ENCODE measurements at places on chromosomes 3 and 15. TPM values are rescaled to one million over a fixed set of nuclear protein-coding genes. Genes with fewer than 3 reads are reported as not detected.
A peak's percentile ranks its signal among the peaks of the same experiment; 100 is the strongest.

GRCh38 chr15:52256930-52257733 is 38.5 kb downstream of the MYO5C start:
- H3K4me1 ChIP-seq: peaks cover 6% of the 10 kb centered on the region
- no peak overlapping the region for H3K4me3 ChIP-seq
- no peaks in the 10 kb centered on the region for H3K27me3 ChIP-seq
- DNase-seq: no peak
- H3K36me3 ChIP-seq: no peaks in the 10 kb centered on the region

- no peaks in the 10 kb centered on the region for H3K27me3 ChIP-seq
- no peaks in the 10 kb centered on the region for H3K4me1 ChIP-seq
- no peak overlapping the region for H3K4me3 ChIP-seq
- H3K27ac ChIP-seq: no peak overlapping the region
These were observed 17.3 kb upstream of the GPR156 start for GRCh38 chr3:120302361-120302760.

GRCh38 chr15:97683831-97684230 is 276.7 kb upstream of the ARRDC4 start:
- no peaks in the 10 kb centered on the region for H3K36me3 ChIP-seq
- H3K27ac ChIP-seq: no peak overlapping the region
- no peak for DNase-seq
- no peak overlapping the region for H3K4me3 ChIP-seq
- no peaks in the 10 kb centered on the region for H3K4me1 ChIP-seq

DNA sequence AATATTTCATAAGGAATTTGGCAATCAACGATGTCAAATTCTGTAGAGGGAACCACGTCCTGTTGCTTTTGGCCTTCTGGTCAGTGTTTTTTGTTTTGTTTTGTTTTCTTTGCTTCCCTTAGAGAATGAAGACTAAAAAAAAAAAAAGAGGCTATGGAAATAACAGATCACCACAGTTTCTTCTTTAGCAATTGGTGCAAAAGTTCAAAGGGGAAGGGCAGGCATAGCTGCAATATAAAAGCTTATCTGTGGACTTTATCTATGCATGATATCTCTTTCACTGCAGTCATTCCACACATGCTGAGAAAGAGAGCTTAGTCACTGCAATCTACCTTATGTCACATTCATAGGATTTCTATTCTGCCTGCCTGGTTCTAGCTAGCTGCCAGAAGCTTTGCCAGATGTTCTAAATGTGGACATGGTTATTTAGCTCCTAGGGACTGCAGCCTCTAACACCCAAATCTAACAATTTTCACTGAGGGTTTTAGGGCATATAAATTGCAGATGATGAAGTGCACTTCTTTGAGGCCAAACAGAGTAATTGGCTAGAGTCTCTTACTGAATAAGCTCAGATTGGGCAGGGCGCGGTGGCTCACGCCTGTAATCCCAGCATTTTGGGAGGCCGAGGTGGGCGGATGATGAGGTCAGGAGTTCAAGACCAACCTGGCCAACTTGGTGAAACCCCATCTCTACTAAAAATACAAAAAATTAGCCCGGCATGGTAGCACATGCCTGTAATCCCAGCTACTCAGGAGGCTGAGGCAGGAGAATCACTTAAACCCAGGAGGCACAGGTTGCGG is 637.2 kb downstream of the NTRK3 start:
- no peaks in the 10 kb centered on the region for H3K36me3 ChIP-seq
- H3K27ac ChIP-seq: no peak overlapping the region
- DNase-seq: no peak
- no peaks in the 10 kb centered on the region for H3K27me3 ChIP-seq
- H3K4me1 ChIP-seq: no peaks in the 10 kb centered on the region

GRCh38 chr3:113231827-113232253 is 20.5 kb downstream of the BOC start:
- no peaks in the 10 kb centered on the region for H3K36me3 ChIP-seq
- H3K27me3 ChIP-seq: no peaks in the 10 kb centered on the region
- no peak overlapping the region for H3K4me3 ChIP-seq
- H3K27ac ChIP-seq: no peak overlapping the region
- peaks cover 6% of the 10 kb centered on the region for H3K4me1 ChIP-seq

DNA sequence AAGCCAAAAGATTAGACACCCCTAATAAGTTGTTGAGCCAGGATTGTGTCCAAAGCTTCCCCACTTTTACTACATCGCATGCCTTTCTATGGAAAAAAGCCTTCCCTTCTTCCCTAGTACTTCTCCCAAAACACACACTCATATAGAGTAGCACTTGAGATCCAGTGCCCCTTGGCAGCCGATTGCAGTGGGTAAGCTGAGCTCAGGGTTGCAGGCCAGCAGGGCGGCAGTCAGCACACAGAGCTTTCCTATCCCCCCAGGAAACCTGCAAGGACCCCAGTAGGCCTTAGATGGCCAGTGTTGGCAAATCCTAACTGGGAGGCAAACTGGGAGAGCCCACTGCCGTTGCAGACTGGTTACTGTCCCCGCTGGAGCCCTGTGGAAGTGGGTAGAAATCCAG is 75.7 kb upstream of the C15orf39 start:
- no peak overlapping the region for H3K4me3 ChIP-seq
- H3K4me1 ChIP-seq: no peaks in the 10 kb centered on the region
- H3K27ac ChIP-seq: no peak overlapping the region
- no peaks in the 10 kb centered on the region for H3K36me3 ChIP-seq
- DNase-seq: no peak
- no peaks in the 10 kb centered on the region for H3K27me3 ChIP-seq

DNA sequence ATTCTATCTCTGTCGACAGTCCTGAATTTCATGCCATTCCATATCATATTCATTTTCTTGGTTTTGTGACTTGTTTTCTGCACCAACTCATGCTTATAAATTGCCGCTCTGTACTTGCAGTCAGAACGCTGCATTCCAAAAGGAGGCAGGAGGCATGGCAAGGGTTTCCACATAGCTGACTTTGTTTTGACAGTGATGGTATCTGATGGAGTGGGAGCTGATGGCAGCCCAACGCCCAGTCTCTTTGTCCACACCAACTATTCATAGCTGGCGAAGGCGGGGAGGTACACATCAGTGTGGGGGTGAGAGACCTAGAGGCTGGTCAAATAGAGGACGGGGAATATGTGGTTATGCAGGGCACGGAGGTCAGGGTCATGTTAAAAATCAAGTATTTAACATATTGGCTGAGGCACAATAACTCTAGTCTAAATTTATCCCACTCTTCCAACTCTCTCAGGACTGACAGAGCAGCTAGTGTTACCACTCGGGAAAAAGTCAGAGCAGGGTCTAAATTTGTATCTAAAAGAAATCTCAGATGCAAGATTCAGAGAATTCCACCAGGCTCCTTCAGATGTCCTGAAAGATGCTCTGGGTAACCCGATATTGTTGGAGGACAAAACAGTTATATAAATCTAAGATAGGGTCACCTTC is 67.8 kb upstream of the ATP13A3 start:
- no peak for DNase-seq
- no peaks in the 10 kb centered on the region for H3K36me3 ChIP-seq
- no peaks in the 10 kb centered on the region for H3K27me3 ChIP-seq
- H3K27ac ChIP-seq: no peak overlapping the region

DNA sequence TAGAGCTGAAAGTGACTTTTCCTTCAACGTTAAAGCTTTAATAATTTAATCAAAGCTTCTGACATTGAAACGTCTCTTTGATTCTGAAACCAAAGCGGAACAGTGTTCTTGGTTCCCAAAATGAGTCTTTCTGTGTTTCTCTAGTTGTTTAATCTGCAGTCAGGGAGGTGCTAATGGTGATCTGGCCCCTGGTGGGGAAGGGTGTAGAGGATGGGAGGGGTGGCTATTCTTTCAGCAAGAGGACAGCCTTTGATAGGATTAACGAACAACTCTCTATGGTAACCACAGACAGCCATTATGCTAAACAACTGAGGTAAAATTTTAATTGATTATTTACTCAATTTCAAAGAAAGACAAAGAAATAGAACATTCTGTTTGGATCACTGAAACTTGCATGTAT is 79.9 kb upstream of the CADPS start:
- no peak overlapping the region for H3K27ac ChIP-seq
- peaks cover 5% of the 10 kb centered on the region for H3K4me1 ChIP-seq
- H3K27me3 ChIP-seq: no peaks in the 10 kb centered on the region
- H3K36me3 ChIP-seq: peaks cover 65% of the 10 kb centered on the region
- no peak for DNase-seq

DNA sequence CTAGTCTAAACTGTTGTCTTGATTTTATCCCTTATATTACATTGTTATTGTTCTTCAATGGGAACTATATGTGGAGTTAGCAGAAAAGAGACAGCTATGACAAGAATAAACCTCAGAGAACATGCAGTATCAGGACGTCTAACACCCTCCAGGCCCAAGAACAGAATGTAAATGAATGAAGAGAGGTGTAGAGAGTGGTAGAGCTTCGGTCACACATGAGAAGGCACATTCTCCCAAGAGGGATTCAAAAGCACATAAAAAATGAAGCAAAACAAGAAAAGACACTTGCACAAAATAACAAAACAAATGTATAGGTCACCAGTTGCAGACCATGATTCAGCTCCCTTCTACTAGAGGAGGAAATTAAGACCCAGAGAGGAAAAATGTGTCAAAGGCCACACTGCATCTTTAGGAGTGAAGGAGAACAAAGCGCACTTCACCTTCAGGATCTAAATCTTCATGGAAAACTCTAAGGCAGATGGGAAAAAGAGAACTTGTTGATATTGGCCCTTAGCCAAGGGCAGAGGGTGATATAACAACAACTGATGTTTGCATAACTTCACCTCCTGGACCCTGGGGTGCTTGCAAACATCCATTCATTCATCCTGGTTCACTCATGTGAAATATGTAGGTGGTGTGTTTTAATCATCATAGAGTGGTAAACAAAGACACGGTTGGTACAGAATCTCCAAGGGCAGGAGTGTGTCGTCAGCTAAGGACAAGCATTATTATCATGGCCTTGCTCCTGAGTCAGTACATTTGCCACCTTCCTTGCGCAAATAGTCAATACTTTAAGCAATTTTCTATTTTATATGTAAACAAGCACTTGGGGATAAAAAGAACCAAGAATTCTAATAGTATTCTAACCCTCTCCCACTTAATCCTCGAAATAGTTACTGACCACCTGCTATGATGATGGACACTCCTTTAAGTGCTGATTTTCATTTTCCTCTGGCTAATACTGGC is 8.8 kb downstream of the NEK10 start:
- no peaks in the 10 kb centered on the region for H3K27me3 ChIP-seq
- H3K4me3 ChIP-seq: no peak overlapping the region
- H3K4me1 ChIP-seq: peaks cover 3% of the 10 kb centered on the region

GRCh38 chr15:88541709-88542341 is 4.7 kb downstream of the DET1 start:
- no peaks in the 10 kb centered on the region for H3K36me3 ChIP-seq
- no peak overlapping the region for H3K27ac ChIP-seq
- no peaks in the 10 kb centered on the region for H3K27me3 ChIP-seq
- H3K4me3 ChIP-seq: no peak overlapping the region
- DNase-seq: no peak

- DNase-seq: no peak
- no peaks in the 10 kb centered on the region for H3K4me1 ChIP-seq
- H3K27ac ChIP-seq: no peak overlapping the region
- H3K36me3 ChIP-seq: peaks cover 1% of the 10 kb centered on the region
These were observed 24.7 kb upstream of the ZNF639 start for GRCh38 chr3:179297971-179298725.

GRCh38 chr3:17045705-17046104 is 160.9 kb downstream of the PLCL2 start:
- no peak overlapping the region for H3K4me3 ChIP-seq
- peaks cover 12% of the 10 kb centered on the region for H3K36me3 ChIP-seq
- H3K4me1 ChIP-seq: no peaks in the 10 kb centered on the region
- H3K27ac ChIP-seq: no peak overlapping the region
- no peaks in the 10 kb centered on the region for H3K27me3 ChIP-seq

GRCh38 chr3:125006291-125006731 is 49.5 kb downstream of the HEG1 start:
- no peak overlapping the region for H3K27ac ChIP-seq
- no peaks in the 10 kb centered on the region for H3K27me3 ChIP-seq
- DNase-seq: no peak
- H3K4me1 ChIP-seq: no peaks in the 10 kb centered on the region

GRCh38 chr3:61872077-61872706 is 310.8 kb downstream of the PTPRG start:
- no peaks in the 10 kb centered on the region for H3K27me3 ChIP-seq
- peaks cover 30% of the 10 kb centered on the region for H3K4me1 ChIP-seq
- H3K4me3 ChIP-seq: no peak overlapping the region
- peak; percentile 79 for DNase-seq
- H3K27ac ChIP-seq: peak overlapping the region; percentile 94

DNA sequence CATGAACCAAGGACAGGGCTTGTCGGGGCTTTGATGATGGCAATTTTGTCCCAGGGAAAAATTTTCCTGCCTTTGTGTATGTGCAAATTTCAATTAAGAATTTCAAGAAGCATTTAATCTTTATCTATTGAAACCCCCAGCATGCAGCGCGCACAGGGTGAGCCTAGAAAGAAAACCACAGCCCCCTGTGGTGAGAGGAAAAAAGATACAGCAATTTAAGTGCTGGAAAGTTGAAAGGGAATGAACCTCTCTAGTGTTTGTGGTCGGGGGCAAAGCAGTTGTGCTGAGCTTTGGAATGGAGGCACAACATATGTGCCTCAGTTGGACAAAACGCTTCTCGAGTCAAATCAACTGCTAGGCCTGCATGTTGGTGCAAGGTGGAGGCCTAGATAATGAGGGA is 111.8 kb upstream of the C15orf61 start:
- no peaks in the 10 kb centered on the region for H3K27me3 ChIP-seq
- peaks cover 4% of the 10 kb centered on the region for H3K4me1 ChIP-seq
- H3K4me3 ChIP-seq: no peak overlapping the region
- H3K36me3 ChIP-seq: no peaks in the 10 kb centered on the region
- no peak for DNase-seq

GRCh38 chr3:118406562-118406961 is 628.1 kb downstream of the IGSF11 start:
- DNase-seq: no peak
- H3K4me3 ChIP-seq: no peak overlapping the region
- H3K27me3 ChIP-seq: no peaks in the 10 kb centered on the region
- H3K4me1 ChIP-seq: no peaks in the 10 kb centered on the region

DNA sequence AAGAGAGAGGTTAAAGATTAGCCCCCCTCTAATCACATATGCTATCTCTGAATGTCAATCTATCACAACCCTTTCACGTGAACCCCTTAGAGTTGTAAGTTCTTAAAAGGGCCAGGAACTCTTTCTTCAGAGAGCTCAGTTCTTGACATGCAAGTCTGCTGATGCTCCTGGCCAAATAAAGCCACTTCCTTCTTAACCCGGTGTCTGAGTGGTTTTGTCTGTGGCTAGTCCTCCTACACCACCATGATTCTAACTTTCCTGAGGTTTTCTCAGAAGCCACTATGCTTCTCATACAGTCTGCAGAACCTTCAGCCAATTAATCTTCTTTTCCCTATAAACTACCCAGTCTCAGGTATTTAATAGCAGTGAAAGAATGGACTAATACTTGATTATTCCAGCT is 231.1 kb upstream of the CNTN6 start:
- no peaks in the 10 kb centered on the region for H3K36me3 ChIP-seq
- H3K4me3 ChIP-seq: no peak overlapping the region
- no peak for DNase-seq
- H3K4me1 ChIP-seq: no peaks in the 10 kb centered on the region
- no peak overlapping the region for H3K27ac ChIP-seq
- H3K27me3 ChIP-seq: no peaks in the 10 kb centered on the region

GRCh38 chr3:64901986-64902516 is 214.3 kb upstream of the ADAMTS9 start:
- no peaks in the 10 kb centered on the region for H3K27me3 ChIP-seq
- no peaks in the 10 kb centered on the region for H3K36me3 ChIP-seq
- no peak overlapping the region for H3K4me3 ChIP-seq
- no peak overlapping the region for H3K27ac ChIP-seq

LRRC15 gene
- total RNA-seq: 0.07 TPM

P3H2 gene
- 41.5 TPM for total RNA-seq

GOLGA6L7 gene
- total RNA-seq: not detected

GRAMD2A gene
- 1.3 TPM for total RNA-seq

CCR1 gene
- not detected for total RNA-seq

LYSMD2 gene
- total RNA-seq: 4.1 TPM

NANOGP8 gene
- 91.5 TPM for total RNA-seq
